Dermis microvascular lymphatic vessel endothelial cell (primary cell): ENCODE measurements at places on chromosomes 12 and 14. TPM values are rescaled to one million over a fixed set of nuclear protein-coding genes. Genes with fewer than 3 reads are reported as not detected.

- no peak for DNase-seq
Measured at GRCh38 chr14:103057028-103057371, 349 bp downstream of the CDC42BPB start.

GRCh38 chr12:124399622-124400021, 104.7 kb downstream of the RFLNA start:
- DNase-seq = peak; percentile 42

DNA sequence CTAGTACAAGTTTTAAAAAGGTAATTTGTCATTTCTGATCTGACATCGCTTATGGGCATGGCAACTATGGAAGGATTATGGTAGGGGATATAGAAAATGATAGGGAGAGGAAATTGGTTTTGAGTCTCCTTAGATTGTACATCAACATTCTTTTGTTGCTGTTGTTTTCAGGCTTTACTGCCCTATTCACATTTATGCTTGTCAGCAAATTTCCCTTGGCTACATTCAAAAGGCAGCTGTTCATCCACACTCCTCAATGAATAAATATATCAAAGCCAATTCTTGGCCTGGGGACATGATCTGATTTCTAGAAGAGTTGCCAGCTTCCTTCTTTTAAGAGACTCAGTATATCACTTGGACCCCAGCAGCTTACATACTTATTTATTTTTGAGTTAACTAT, 283.4 kb downstream of the CEP128 start:
- DNase-seq = no peak

DNA sequence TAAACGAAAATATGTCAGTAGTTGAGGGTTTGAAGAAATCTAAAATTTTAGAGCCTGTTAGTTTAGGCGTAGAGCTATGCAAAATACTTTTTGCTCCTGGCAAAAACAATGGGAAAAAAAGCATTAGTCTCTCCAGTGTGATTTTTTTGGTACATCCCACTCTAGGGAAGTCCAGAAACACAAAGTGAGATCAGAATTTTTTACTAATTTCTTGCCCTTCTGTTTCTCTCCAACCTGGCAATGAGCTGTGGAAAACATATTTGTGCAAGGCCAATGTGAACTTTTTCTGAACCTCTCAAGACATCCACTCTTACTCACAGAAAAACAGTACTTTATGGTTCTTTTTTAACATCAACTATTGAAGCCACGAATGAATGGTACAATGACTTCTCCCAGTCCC, 56.9 kb upstream of the DCN start:
- no peak for DNase-seq

- peak; percentile 8 for DNase-seq
Measured at GRCh38 chr12:69196302-69197288, 42.8 kb upstream of the CPSF6 start.

- DNase-seq = no peak
Measured at GRCh38 chr12:104197264-104197663, 18.3 kb upstream of the TXNRD1 start.

DNA sequence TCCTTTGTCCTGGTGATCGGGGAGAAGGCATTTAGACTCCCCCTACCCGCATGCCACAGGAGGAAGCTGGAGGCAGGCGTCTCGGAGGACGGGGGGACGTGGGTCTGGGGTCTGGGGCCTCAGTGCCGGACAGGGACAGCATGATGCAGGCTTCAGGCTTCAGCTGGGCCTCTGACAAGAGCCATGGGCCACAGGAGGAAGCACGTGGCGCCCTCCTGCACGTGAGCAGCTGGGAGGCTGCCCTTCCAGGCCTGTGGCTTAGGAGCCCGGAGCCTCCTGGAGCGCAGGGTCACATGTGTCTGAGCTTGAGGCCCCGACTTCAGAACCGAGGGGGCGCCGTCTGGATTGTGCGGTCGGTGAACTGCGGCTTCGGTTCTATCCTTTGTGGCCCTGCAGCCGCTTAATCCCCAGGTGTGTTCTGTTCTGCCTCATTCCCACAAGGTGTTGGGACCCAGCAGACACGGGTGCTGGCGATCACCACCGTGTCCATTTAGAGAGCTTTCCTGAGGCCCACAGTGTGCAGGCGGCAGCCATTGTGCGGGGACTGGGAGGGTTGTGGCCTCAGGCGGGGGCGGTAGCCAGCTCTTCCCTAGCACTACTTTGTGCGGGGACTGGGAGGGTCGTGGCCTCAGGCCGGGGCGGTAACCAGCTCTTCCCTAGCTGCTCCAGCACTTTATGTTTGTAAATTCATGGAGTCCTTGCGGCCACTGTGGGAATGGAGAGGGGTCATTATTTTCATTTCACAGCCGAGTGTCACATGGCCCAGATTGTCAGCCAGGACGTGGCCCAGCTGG, 150.2 kb downstream of the ADGRD1 start:
- no peak for DNase-seq

- no peak for DNase-seq
Measured at GRCh38 chr12:54292931-54293241, 7.9 kb downstream of the NFE2 start.

DNA sequence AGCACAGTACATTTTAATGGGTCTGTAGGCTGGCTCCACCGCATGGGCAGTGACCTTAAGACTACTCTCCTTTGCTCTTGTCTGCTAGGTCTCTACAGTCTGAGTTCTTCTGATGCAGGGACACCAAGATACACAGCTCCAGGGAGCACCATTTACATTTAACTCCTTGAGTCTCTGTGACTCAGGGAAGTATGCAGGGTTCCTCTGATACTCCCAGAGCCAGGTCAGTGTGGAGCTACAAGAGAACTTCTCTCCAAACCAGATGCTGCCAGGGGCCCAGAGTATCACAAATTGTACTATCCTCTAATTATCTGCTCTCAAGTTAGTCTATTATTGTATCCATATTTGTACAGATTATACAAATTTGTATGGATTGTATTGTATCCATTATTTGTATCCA, 15.2 kb downstream of the ZFP36L1 start:
- DNase-seq = no peak

GRCh38 chr14:68368850-68369249, 424.0 kb downstream of the ZFP36L1 start:
- DNase-seq = no peak

DNA sequence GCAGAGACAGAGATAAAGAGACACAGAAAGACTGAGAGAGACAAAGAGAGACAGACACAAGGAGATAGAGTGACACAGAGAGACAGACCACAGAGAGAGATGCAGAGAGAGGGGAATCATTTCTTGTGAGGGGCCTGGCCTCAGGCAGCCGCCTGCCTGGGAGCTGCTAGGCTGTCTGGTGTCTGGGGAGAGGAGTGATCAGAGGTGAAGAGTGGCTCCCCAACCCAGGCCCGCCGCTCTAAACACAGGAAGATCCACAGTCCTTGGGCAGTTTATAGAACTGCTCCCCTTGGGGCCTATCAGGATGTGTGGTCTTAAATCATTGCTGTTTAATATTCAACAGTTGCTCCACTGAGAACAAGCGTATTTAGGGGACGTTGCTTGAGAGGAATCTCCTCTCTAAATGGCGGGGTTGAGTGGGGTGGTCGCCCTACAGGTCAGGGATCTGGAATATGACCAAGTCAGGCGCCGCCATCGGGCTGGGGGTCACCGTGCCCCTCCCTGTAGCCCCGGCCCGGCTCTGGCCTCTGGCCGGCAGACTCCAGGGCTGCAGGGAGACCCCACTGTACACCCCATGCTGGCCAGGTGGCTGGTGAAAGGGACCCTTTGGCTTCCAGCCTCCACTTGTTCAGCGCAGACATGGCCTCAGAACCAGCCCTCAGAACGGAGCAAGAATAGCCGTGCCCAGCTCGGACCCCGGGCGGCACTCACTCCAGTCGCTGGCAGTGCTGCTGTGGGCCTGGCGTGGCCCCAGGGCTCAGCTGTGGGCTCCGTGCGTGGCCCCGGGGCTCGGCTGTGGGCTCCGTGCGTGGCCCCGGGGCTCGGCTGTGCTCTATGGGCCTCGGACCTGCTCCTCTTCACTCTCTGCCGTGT, 89.4 kb downstream of the GALNT9 start:
- no peak for DNase-seq

DNA sequence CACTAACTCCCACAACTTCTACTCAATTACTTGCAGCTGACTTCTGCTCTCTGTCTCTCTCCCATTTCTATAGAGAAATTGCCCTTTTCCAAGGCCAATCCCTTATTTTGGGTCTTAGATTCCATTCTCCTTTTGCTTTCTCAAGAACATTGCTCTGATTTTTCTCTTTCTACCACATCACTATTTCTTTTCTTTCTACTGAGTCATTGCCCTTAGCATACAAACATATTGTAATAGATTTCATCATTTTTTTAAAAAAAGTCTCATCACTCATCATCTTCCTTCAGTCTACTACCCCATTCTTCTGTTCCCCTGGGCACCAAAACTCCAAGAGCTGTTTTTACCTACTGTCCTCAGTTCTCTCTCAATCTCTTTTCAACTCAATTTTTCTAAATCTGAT, 4.4 kb upstream of the KCNA1 start:
- no peak for DNase-seq

- no peak for DNase-seq
Measured at GRCh38 chr12:63876980-63877379, 32.5 kb downstream of the SRGAP1 start.

DNA sequence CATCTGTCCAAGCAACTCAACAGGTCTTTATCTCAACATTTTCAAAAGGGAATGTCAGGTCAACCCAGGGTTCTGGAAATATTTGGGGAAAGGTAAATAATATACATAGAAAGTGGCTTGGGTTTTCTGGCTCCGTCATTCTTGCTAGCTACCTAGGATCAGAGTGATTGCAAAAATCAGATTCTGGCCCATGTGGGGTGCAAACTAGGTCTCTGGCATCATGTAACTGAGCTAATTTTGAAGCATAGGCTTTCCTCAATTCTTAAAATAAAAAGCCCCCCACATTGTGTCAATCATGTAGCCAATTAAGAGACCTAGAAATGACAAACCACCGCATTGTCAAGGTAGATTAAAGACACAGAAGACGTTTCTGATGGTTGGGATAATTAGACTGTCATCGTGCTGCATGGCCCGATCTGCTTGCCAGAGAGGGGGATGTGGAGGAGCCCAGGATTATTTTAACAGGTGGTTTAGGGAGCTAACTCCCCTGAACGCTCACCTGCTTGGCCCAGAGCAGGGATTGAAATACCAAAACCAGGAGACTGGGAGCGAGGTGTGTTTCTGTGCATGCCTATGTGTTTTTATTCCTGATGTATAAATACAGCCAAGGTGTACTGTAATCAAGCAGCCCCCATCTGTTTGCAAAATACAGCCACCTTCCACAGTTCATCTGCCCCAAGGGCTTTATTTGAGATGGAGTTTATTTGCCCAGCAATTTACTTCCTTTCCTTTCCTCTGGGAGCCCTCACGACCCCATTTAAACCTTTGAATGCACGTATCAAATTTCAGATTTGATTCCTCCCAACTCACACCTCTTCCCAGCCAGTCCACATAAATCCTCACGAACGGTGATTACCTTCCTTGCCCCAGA, 189.5 kb downstream of the TTC8 start:
- no peak for DNase-seq

- DNase-seq = no peak
Measured at GRCh38 chr14:105143451-105144025, 25.0 kb downstream of the JAG2 start.

GRCh38 chr12:102593134-102593533, 112.8 kb upstream of the IGF1 start:
- no peak for DNase-seq

GRCh38 chr14:54219261-54220070, 177.3 kb upstream of the CDKN3 start:
- DNase-seq = no peak

- no peak for DNase-seq
Measured at GRCh38 chr12:30016540-30017055, 232.9 kb upstream of the TMTC1 start.

DNA sequence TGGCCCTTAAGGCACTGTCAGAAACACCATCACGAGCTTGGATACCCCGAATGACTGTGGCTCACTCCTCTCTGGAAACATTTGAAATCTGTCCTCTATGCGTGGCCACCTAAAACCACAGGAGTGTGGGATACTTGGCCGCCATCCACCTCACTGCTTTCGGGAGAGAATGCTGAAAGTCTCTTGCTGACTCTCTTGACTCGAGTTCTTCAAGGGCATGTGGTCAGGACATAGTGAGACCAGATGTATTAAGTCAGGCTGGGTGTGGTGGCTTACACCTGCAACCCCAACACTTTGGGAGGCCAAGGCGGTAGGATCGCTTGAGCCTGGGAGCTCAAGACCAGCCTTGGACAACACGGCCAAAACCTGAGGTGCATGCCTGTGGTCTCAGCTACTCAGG, 174.7 kb upstream of the ALG10B start:
- no peak for DNase-seq

- DNase-seq = peak; percentile 78
Measured at GRCh38 chr12:122850695-122851350, 15.6 kb downstream of the HIP1R start.

DNA sequence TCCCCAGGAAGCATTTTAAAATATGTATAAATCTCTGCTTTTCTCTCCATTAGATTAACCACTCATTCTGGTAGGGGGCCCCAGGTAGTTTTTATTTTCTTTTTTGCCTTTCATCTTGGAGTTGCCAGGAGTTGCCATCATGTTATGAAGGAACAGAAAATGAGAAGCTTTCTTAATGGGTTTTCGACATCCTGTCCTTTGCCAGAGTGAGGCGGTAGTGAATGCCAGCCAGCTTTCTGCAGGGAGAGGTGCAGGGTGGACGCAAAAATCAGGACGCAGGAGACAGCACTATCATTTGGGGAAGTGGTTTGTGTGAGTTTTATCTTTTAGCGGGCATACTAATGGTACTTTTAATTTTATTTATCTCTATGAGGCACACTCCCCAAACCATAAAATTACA, 1.7 kb downstream of the RASSF8 start:
- DNase-seq = no peak

- no peak for DNase-seq
Measured at GRCh38 chr14:62468946-62469345, 576.3 kb downstream of the KCNH5 start.

- DNase-seq = no peak
Measured at GRCh38 chr14:67251573-67252226, 10.5 kb downstream of the PALS1 start.

DNA sequence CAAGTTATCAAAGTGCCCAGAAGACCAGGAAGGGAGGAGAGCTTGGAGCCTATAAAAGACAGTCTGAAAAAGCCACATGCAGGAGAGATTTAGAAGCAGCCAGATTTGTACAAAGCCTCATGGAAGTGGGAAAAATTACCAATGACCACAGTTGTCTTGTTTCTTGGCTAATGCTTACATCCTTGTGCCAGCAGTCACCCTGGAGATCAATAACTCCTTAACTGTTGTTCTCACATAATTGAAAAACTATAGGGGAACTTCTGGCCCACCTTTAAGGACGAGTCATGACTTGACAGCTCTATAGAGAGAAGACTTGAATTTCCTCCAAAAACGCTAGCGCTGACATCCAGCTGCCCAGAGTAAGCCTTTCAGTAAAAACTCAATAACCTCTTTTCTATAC, 313.1 kb downstream of the GALC start:
- no peak for DNase-seq

- no peak for DNase-seq
Measured at GRCh38 chr12:4164559-4165558, 108.7 kb upstream of the CCND2 start.

The FOXN4 gene
- total RNA-seq = not detected in 2 replicates

The EPS8 gene
- 6.6 and 12.1 TPM in 2 replicates for total RNA-seq

The GPD1 gene
- total RNA-seq = under 0.01 TPM in 1 of 2 replicates, not detected in the other

The SYCP3 gene
- under 0.01 TPM in 1 of 2 replicates, not detected in the other for total RNA-seq

The TOMM20L gene
- total RNA-seq = not detected in 2 replicates
